Activated effector memory CD4-positive, alpha-beta T cell treated with Interleukin-2 at 50 U/mL for 16 hours (primary cell): ENCODE measurements at places on chromosomes 5 and 9.

- DNase-seq, result no peak
Measured at GRCh38 chr9:89850631-89851325, 246.0 kb downstream of the GADD45G start.

GRCh38 chr5:36494841-36495601 lies 111.4 kb upstream of the SLC1A3 start:
- DNase-seq, result no peak

GRCh38 chr9:89417832-89418473 lies 80.0 kb downstream of the SEMA4D start:
- no peak for DNase-seq

DNA sequence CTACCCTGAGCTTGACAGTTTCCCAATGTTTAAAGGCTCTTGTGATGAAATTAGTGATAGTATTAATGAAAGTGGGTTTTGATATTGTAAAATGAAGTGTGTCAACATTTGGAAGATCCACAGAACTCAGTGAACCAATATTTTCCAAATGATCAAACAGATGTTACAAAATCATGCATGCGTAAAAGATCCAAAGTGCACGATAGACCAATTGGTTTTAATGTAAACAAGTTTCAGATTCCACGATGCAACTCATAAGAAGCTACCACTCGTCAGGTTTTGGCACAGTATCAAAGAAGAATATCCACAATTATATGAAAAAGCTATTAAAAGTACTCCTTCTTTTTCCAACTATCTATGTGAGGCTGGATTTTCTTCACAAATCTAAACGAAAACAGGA lies 82.3 kb downstream of the SLC38A9 start:
- DNase-seq, result no peak

GRCh38 chr9:93634311-93635185 lies 58.2 kb downstream of the PHF2 start:
- DNase-seq, result no peak

DNA sequence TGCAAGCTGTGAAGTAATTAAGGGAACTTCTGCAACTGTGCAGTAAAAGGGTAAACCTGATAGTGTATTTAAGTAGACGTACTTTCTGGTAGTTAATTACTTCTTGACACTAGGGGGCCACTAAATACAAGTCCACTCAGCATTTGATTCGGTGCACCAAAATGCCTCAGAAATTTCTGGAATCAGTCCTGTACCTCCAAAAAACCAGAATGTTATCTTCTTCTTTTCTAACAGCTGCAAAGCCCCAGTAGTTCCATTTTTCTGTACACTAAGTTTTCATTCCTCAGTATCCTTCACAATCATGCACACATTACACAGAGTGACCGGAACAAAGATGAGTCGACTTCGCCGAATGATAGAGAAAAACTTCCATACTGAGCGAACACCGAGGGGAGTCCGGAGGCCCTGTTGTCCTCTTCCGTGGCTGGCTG lies 484 bp downstream of the GFM2 start:
- DNase-seq, result no peak

- DNase-seq, result no peak
Measured at GRCh38 chr9:8456344-8456743, 656.8 kb upstream of the DMAC1 start.

GRCh38 chr5:61363401-61364114 lies 31.5 kb downstream of the ZSWIM6 start:
- DNase-seq, result no peak

DNA sequence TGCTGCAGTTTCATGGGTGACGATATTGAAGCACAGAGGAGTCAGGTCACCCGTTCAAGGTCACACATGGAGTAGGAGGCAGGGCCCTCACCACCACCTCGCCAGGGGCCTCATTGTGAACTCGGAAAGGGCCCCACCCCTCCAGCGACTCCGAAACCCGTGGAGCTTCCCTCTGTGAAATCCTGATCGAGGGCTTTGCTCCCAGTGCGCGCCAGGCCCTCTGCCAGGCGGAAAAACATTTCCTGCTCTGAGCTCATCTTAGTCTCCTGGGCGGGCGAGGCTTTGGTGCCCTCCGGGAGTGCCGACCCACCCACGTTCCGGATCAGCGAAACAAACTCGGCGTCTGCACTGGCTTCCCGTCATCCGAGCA lies 75.0 kb upstream of the FCN1 start:
- DNase-seq, result no peak

- no peak for DNase-seq
Measured at GRCh38 chr9:133864011-133864410, 125.9 kb upstream of the SARDH start.

GRCh38 chr5:173679909-173680630 lies 63.6 kb upstream of the BOD1 start:
- no peak for DNase-seq

GRCh38 chr9:35935261-35935660 lies 22.7 kb downstream of the OR2S2 start:
- no peak for DNase-seq

DNA sequence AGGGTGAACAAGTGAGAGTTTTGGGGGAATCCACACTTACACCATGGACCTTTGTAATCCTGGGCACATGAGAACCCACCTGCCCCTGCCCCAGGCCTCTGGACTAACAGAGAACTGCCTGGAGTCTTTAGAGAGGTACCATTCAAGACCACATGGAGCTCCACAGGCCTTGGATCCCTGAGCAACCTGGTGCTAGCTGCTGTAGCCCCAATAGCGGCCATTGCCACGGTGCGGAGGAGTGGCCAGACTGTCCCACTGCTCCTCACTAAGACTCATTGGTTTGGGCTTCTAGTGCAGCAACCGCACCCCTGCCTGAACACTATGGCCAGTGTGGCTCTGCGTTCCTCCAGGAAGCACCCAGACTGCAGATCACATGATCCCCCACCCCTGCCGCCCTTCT lies 45.8 kb downstream of the OSMR start:
- no peak for DNase-seq

DNA sequence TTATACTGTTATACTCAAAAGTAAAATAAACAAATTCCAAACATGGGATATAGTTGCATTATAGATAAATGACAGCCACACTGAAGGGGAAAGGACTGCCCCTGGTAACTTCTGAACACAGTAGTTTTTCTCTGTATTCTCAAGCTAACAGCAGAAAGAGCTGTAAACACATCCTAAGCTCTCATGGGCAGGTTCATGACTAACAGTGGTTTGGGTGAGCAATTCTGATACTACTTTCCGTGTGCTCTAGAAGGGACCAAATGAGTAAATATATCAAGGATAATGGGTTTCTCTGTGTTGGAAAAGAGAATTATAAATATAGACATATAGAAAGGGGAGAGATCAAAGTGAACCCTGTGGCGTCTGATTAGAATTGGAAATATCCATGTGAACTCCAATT lies 2.2 kb upstream of the LCN6 start:
- DNase-seq, result no peak

DNA sequence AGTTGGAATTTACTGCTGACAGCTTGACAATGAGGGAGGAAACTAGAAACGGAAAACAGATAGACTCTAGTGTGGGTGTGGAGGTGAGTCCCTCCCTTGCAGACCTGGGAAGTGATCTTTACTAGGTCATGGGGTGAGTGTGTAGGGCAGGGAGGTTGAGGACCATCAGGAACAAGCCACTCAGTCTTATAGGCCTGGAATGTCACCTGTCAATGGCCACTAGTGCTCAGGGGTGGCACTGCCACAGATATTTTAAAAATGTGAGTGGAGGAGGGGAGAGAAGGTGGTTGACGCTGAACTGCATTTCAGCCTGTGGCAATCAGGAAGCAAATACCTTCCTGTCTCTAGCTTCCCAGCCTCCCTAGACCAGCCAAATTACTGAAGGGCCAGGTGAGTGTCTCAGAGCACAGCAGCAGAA lies 9.0 kb downstream of the OR2S2 start:
- DNase-seq, result no peak

DNA sequence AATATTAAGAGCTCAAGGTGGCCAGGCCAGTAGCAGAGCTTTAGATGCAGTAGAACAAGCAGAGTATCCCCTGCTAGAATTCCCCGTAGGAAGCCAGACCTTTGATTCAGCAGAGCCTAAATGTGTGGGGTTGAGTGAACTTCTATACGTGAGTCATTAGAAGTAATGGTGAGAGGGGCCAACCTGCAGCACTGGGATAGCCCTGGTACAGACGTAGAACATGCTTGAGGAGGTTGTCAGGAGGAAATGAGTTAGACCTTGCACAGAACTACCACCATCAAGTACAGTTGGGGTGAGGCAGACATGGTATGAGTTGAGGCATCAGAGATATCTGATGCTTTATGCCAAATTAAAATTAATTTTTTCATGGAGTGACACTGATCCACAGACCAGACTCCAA lies 42.0 kb downstream of the PDCD1LG2 start:
- no peak for DNase-seq

DNA sequence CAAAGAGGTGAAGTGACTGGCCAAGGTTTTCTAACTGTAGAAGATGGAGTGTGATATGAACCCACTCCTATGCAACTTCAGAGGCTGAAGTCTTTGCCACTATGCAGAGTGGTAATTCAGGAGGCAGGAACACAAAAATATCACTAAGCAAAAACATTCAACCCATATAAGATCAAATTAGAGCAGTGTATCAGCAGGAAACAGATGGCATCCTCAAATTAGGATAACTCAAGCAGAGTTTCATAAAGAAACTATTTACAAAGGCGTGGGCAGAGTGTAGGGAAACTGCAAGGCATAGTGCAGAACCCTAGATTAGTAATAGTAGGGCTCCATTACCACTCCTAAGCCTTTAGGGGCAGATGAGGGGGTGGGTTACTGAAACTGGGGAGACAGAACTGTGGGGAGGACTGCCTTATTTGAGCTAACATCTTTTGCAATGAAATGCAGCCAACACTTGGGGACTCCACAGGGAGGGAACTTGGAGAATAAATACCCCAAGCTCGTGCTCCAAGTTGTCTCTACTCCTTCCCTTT lies 72.2 kb downstream of the PTTG1 start:
- DNase-seq, result no peak

GRCh38 chr5:123545506-123545905 lies 33.5 kb downstream of the CSNK1G3 start:
- no peak for DNase-seq
